IPS DF 6.9 (cell line): ENCODE measurements at places on chromosomes 7 and 10.
A peak's percentile ranks its signal among the peaks of the same experiment; 100 is the strongest.

- DNase-seq, result no peak
Measured at GRCh38 chr7:129864042-129864441, 88.7 kb downstream of the UBE2H start.

GRCh38 chr7:127287133-127287532 is 34.4 kb upstream of the GRM8 start:
- DNase-seq, result peak; percentile 1

DNA sequence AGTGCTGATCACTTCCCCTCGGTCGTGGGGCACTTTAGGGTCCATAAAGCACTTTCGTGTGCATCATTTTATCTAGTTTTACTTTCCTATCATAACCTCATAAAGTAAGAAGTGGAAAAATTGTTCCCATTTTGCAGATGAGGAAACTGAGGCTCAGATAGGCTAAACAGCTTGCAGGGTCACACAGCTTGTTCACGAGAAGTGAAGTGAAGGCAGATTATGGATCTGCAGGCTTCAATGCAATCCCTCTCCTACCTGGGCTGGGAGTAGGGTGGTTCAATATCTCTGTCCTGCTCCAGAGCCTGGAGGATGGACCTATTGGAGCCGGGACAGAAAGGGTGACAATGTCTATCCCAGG is 10.8 kb upstream of the ZNF467 start:
- DNase-seq, result no peak

- no peak for DNase-seq
Measured at GRCh38 chr10:110774069-110775019, 97.4 kb upstream of the PDCD4 start.

GRCh38 chr7:90180011-90180585 is 25.8 kb downstream of the STEAP1 start:
- no peak for DNase-seq

DNA sequence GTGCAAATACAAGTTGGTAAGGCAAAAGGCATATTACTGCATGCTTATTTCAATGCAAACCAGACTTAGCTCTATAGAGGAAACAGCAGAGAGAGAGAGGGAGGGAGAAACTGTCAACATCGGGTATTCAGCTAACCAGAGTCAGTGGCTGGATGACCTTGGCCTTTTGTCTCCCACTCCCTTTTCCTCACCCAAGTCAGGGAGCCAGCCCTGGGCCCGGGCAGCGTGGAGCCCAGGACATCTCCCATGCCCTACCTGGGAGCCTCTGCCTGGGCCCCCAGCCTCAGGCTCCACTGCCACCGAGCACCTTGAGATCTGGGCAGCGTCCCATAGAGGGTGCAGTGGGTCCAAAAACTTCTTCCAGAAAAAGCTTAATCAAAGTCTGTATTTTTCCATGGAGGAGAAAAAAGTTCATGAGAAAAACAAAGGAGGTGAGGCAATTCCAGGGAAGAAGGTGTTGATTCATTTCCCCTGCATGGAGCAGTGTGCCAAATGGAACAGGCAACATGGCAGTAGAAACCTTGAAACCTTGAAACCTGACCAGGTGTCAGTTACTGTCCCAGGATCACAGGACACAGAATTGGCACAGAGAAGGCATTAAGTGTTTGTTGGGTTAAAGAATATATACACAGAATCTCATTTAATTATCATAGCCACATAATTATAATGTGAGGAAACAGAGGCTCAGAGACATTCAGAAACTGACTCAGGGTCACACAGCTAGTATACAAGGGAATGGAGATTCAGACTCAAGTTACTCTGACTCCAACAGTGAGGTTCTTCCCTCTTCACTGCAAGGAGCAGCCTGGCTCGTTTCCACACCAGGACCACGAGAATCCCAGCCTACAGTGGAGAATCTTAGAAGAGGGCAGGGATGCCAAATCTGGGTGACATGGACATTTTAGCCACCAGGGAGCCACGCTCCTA is 5.8 kb upstream of the NCOA4 start:
- DNase-seq, result no peak

DNA sequence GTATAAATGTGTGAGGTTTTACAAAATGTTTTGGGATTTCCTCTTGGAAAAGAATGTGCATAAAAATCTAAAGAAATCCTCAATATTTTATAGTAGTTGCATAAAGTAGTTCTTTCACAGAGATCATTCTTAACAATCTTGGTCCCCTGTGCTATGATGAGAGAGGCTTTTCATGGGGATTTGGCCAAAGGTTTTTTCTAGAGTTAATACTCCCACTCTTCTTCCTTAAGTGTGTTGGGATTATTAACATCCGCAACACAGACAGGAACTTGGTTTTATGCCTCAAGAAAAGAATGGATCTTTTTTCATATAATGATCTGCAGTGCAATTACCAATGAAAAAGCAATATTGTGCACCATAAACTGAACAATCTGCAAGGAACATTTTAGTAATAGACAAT is 71.5 kb downstream of the AGMO start:
- DNase-seq, result no peak

- no peak for DNase-seq
Measured at GRCh38 chr10:60525716-60526585, 136.3 kb upstream of the ANK3 start.

- DNase-seq, result no peak
Measured at GRCh38 chr7:86768967-86769760, 125.5 kb downstream of the GRM3 start.

- no peak for DNase-seq
Measured at GRCh38 chr10:22823109-22823508, 104.7 kb upstream of the ARMC3 start.

DNA sequence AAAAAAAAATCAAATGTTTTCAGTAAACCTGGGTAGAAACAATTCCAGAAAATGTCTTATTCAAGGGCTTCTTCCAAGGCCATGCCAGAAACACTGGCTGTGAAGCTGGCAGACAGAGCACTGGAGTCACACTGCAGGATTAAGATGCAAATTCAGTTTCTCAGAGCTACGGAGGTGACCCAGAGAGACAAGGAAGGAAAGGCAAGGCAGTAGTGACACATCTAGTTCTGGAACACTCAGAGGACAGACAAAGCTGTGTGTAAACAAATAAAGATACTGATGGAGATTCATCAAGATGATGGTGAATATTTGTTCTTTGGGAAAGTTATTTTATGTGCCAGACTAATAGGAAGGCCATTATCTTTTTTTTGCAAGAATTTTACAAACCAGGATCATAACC is 608.3 kb upstream of the C7orf33 start:
- no peak for DNase-seq

DNA sequence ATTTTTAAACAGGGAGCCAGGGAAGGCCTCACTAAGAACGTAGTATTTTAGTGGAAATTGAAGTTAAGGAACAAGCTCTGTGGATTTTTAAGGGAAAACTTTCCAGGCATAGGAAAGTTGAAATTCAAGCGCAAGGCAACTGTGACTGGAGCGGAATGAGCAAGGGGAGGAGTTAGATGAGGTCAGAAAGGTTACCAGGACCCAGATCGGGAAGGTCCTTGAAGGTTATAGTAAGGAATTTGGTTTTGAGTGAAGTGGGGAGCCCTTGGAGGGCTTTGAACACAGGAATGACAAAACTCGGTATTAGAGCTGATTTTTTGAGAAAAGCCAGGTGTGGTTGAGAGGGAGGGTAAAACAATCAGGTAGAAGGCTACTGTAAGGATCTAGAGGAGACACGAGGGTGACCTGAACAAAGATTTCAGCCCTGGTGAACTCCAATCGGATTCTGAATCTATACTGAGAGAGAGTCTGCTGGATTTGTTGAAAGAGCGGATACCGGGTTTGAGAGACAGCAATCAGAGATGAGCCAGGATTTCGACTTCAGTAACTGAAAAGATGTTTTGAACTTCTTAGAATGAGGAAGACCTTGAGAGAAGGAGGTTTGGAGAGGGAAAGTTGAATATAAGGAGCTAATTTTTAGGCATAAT is 1013.9 kb downstream of the NRG3 start:
- peak; percentile 55 for DNase-seq

- DNase-seq, result no peak
Measured at GRCh38 chr7:23043441-23043840, 29.5 kb upstream of the HYCC1 start.

DNA sequence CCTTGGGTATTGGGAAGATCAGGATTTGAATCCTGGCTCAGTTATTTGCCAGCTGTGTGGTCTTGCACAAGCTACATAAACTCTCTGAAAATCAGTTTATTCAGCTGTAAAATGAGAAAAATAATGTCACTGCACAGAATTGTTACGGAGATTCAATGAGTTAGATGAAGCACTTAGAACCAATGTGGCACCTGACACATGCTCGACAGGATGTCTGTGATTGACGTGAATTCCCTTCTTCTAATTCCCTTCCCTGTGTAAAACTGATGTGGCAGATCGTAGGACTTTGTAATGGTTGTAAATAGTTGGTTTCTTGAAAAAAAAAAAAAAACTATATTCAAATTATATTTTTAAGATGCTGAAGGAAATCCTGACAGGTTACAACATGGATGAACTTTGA is 249.9 kb upstream of the MKLN1 start:
- no peak for DNase-seq

DNA sequence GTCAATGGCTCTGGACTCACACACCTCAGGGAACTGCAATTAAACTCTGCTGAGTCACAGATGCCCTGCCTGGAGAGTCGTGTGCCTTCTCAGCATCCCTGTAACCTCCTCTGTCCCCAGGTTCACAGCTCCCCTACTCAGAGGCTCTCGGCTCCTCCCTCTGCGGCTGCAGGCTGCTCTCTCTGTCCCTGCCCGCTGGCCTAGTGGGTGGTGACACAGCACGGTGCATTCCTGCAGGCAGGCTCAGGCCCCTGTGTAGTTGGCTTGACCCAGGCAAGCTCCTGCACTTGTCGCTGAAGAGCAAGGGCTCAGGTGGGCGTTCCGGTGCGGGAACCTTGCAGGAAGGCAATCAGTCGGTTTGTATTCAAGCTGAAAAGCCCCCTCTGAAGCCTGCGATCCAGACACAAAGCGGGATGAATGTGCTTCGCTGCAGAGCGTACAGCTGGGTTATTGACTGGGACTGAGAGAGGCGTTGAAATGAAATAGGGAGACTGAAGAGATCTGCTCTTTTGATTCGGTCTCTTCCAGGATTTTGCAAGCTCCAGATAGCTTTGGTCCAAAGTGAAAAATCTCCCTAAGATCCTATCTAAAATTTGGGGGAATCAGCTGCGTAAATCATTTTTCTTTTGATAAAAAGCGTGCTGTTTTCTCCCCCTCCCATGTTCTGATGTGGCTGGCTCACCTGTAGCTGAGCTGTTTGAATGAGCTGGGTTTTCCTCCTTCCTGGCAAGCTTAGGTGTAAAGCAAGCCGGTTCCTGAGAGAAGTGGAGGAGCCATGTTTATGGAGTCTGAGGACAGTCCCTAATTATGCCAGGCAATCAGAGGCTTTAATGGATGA is 208.7 kb upstream of the PHYHIPL start:
- peak; percentile 41 for DNase-seq

DNA sequence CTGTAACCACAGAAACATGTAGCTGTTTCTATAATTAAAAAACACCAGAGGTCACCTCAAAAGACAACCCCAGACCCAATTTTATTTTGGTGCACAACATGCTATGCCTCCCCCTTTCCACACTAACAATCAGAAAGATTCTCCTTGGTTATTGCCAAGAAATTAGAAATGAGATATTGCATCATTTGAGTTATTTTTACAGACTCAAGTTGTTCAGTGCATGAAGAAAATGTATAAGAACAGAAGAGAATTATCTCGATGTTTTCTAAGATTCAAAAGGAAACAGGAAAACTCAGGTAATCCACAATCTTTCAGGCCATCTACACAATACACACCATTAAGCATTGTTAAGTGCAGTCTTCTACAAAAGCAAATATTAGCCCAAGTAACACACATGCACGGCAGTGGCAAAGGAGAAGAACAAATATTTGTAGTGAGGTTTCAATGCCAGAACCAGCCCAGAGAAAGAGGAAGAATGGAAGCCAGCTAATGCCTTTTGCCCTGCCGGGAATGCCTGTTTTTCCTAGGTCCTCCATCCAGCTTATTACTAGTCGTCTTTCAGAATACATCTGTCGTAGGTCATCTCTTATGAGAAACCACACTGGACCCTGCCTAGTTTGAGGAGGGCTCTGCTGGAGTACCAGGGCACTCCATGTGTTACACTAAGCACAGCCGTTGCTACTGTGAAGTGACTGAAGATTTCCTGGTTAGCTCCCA is 67.6 kb upstream of the C1GALT1 start:
- DNase-seq, result no peak

DNA sequence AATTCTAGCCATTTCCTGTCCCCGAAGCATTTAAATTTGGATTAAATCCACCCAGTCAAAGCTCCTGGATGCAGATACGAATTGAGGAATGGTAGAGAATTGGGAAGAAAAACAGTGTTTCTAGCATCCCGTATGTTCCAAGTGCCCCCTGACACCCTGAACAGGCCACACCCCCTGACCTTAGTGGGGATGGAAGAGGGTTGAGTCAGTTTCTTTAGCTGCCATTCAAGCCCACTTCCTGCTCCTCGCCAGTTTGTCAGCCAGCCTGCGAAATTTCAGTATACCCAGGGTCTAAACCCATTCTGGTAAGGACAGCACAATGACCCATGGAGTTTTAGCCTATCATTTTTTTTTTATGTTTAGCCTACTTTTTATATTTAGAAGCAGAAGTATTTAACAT is 101.1 kb downstream of the PKD1L1 start:
- DNase-seq, result no peak

DNA sequence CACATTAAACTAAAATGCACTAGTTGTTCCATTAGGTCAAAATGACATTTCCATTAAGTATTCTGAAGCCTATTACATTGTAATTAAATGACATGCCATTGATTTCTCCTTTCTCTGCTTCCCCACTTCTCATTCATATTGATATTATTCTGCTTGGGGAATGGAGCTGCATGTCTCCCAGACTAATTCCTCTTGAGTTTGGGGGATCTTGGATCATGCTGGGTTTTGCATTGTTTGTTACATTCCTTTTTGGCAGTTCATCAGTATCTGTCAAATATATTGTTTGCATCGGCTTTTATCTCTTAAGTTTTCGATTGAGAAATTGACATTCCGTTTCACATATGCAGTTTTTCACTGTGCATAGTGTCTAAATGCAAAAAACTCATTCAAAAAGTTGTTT is 65.1 kb upstream of the CYP26C1 start:
- no peak for DNase-seq

GRCh38 chr7:112211348-112211907 is 4.9 kb downstream of the ZNF277 start:
- no peak for DNase-seq

GRCh38 chr10:124474514-124475070 is 13.0 kb downstream of the LHPP start:
- no peak for DNase-seq

- DNase-seq, result no peak
Measured at GRCh38 chr7:127905491-127906330, 125.5 kb downstream of the LRRC4 start.

- DNase-seq, result no peak
Measured at GRCh38 chr10:16001581-16001980, 141.3 kb upstream of the MINDY3 start.

- no peak for DNase-seq
Measured at GRCh38 chr10:115939101-115939854, 333.7 kb downstream of the GFRA1 start.

- DNase-seq, result no peak
Measured at GRCh38 chr10:132186488-132187429, at the start of gene DPYSL4. TSS of gene DPYSL4 (plus strand) at chr10:132186948. CDS start at chr10:132187064, 116 bp downstream.
